ENCODE measurements at places on chromosomes 11 and 22.

- no peak for DNase-seq
Observed at GRCh38 chr11:115581871-115582639, 77.8 kb upstream of the CADM1 start.

GRCh38 chr22:42938976-42939375 is 76.0 kb downstream of the PACSIN2 start:
- no peak for DNase-seq

DNA sequence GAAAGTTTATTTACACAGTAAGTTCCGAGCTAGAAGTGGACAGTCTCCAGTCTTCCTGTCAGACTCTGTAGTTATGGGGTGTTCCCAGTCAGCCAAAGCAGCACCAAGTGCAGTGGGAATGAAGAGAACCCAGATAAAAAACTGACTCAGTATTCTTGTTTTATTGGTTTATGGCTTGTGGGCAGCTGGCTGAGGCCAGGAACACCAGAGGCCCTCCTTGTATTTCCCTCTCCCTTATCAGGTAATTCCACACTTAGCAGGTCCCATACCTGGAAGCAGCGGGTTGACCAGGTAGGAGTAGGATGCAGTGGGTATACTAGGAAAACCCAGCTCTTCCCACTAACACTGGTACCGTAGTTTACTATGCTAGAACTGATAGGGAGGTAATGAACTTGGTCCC is 3.5 kb upstream of the BACE1-AS start:
- DNase-seq: no peak

DNA sequence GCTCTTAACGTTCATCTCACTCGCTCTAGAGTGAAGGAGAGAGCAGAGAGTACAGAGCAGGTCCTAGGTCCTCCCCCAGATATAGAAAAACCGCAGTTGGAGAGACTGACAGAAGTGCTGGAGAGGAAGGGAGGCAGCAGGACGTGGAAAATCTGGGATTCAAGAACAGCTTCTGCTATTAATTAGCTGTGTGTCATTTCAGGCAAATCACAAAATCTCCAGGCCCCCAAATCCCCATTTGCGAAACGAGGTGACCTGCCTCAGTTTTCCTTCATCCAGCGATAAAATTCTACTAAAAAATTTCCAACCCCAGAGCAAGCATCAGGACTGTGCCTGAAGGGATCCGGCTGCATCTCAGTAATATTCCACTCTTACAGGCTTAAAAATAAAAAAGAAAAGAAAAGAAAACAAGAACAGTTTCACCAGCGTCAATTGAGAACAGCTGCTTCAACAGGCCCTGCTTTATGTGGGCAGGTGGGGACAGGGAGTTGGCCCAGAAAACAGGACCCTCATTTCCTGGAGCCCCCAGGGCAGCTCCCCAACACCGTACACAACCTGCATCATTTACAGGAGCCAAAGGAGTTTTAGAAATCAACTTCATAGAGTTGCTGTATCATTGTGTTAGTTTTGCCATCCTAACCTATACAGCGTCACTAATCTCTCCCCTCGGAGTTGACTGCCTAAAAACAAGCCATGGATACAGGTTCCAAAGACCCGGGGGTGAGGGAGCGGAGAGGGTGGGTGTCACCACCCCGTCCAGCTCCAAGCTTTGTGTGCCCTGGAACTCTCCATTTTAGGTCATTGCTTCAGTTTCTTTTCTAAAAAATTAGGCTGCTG is 2.3 kb upstream of the MALAT1 start:
- peak; percentile 59 for DNase-seq

- DNase-seq: no peak
Observed at GRCh38 chr11:105111145-105111944, 28.2 kb downstream of the CARD18 start.

DNA sequence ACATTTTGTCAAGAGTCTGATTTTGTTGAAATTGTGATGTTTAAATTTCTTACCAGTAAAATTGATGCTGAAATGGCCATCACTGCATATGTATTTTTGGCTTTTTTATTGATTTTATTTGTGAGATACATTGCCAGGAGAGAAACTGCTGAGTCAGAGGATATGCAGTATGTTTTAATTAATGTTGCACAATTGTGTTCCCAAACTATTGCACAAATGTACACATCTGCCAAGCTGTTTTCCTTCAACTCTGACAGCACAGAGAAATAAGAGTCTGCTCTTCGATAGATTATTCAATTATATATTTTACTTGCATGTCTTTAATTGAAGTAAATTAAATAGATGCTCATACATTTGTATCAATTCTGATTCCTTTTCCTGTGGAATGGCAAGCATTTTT is 640.2 kb upstream of the LUZP2 start:
- no peak for DNase-seq

DNA sequence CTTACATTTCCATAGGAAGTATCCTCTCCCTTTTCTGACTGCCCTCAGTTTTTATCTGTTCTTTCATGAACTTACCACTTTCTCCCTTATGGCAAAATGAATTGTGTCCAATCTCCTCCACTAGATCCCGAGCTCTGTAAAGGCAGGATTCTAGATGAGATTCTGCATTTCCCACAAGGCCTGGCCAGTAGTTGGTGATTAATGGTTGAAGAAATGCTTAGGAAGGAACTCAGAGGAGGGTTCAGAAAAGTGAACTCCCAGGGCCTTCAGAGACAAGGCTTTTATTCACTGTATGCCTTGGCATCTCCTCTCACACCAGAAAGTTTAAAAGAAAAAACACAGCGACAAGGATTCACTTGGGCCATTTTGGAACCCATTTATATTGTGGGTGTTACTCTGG is 66.2 kb downstream of the CCDC81 start:
- DNase-seq: no peak

All from activated T-cell treated with anti-CD3 and anti-CD28 coated beads, Interleukin-2, amount 50 U/mL, for 24 hours (primary cell).